Globus pallidus (tissue), 1 donor: ENCODE measurements at places on chromosomes 7 and 10.

DNA sequence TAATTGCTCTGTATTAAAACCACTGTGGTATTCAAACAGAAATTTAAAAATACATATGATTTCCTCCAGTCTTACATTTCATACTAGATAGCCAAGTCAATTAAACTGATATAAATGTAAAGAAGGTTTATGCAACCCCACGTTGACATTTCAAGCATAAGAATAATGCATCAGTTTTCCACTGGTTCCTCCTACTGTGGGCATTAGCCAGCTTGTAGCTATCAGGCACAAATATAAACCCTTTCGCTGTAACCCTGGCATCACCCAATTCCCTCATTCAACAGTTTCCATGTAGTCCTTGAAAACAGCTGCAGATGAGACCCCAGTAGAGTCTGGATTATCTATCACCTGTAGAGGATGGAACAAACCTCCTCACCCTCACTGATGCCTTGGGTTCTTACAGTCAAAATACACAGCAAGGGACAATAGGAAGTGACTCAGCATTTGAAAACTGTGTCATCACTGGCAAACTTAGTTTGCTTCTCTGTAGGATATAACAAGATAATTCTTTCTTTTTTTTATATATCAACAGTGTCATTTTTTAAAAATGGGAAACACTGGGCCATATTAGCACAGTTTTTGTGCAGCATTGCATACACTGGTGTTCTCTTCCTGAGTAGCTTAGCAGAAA is 113.0 kb downstream of the PDE1C start:
- DNase-seq, result peak; percentile 19

DNA sequence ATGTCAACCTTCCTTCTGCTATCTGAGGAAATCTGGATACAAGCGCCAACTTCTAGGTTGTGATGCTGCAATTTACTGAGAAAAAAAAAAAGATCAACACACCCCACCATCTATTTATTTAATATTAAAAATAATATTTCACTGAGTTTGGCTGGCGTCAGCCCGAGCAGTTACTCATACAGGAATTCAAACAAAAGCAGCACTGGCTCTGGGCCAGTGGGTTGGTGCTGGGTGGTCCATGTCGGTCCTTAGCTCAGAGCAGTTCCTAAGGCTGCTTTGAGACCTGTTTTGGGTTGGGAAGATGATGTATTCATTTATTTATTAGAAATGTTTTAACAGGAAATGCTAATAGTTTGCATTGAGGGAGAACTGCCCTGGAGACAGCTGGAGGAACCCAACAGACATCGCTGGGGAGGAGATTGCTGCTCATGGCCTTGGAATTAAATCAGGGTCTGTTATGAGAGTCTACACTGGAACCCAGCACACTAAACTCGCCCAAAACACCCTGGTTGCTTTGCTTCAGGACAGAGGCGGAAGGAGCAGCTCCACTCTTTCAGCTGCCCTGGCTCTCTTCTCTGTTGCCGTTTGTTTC is 36.3 kb upstream of the GOT1 start:
- DNase-seq, result no peak

- DNase-seq, result no peak
Observed at GRCh38 chr10:80458263-80458625, 4.1 kb downstream of the TSPAN14 start.

- DNase-seq, result no peak
Observed at GRCh38 chr7:133364959-133365690, 112.2 kb downstream of the EXOC4 start.

DNA sequence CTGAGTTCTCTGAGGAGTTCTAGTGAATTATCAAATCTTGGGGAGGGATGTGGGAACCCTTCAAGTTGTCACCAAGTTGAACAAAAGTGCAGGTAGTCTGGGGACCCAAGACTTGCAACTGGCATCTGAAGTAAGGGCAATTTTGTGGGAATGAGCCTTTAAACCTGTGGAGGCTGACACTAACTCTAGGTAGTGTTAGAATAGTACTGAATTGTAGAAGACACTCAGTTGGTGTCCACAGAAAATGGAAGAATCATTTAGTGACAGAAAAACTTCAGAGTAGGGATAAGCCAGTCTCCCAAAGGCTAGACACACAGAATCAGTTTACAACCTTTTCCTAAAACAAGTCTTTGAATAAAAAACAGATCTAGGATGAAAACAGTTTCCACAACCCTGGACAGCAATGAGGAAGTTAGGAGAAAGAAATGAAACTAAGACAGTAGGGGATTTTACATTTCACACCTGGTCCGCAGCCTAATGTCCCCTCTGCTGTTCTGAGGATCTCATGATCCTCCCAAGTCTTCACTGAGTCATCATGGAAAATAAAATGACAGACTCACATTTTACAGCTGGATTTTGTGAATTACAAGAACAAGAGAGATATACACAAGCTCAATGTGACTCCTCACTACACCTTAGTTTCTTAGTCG is 23.0 kb upstream of the ING3 start:
- no peak for DNase-seq

DNA sequence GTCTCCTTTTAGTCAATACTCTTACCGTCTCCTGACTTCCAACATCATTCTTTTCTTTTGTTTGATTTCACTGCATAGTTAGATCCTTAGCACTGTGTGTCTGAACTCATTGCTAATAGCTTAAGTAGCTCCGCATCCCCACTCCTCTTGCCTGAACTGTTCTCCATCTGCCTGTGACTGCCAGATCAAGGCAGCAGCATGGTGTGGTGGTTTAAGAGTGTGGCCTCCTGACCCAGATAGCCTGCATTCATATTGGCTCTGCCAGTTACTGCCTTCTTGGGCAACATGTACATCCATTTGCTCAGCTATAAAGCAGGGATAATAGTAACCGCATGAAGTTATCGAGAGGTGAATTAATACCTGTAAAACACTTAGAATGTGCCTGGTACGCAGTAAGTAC is 50.8 kb downstream of the SUFU start:
- DNase-seq, result no peak

- no peak for DNase-seq
Observed at GRCh38 chr7:42448901-42449300, 211.9 kb upstream of the GLI3 start.

DNA sequence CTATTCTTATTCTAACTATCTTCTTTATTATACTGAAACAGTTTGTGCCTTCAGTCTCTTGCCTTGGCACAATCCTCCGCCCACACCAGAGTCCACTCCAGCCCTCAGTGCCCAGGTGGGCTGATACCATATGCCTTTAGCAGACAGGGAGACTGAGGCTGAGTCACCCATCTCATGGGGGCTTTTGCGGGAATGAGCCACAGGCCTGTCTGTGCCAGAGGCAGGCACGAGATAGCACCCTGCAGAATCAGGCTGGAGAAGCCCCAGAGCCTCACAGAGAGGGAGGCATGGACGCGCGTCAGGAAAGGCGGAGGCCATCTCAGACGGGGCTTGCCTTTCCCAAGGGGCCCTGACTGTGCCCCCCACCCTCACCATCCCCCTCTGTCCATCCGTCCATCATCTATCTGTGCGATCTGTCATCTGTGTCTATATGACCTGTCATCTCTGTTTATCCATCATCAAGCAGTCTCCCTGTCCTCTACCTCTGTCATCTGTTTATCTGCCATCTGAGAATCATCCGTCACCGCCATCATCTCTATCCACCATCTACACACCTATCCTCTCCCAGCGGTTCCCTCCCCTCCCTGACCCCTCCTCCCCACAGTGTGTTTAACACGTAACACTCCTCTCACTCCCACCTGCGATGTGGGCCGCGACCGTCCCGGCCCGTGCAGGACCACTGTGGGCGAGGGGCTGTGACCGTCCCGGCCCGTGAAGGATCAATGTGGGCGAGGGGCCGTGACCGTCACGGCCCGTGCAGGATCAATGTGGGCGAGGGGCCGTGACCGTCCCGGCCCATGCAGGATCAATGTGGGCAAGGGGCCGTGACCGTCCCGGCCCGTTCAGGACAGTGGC is 7.3 kb upstream of the ADAP1 start:
- no peak for DNase-seq

- DNase-seq, result no peak
Observed at GRCh38 chr10:85594239-85594638, 772.4 kb downstream of the GRID1 start.

- no peak for DNase-seq
Observed at GRCh38 chr7:149285603-149286002, 23.6 kb downstream of the ZNF783 start.
